ENCODE measurements at places on chromosomes 4 and X.

GRCh38 chr4:10082459-10083272 lies 33.9 kb downstream of the WDR1 start:
- DNase-seq, result no peak

GRCh38 chrX:130523460-130524394 lies 121.9 kb downstream of the RBMX2 start:
- no peak for DNase-seq

DNA sequence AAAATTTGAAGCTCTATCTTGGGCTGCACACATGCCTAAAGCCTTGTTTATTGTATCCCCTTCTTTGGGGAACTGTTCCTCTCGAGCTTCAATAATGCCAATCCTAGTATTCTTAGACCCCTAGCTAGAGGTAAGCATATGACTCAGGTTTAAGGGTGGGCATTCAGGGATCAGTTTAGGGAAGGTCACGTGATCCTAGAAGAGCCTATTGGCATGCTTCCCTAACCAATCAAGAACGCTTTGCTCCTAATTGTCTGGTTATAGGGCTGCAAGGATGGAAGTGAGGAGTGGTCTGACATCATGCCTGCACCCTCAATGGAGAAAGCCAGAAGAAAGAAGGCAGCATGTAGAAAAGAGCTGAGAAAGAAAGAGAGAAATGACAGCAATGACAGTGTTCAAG lies 46.9 kb downstream of the TLR10 start:
- no peak for DNase-seq

GRCh38 chr4:1218634-1219565 lies 30.0 kb downstream of the CTBP1 start:
- DNase-seq, result no peak

- no peak for DNase-seq
Measured at GRCh38 chr4:100062921-100063320, 112.8 kb upstream of the H2AZ1 start.

DNA sequence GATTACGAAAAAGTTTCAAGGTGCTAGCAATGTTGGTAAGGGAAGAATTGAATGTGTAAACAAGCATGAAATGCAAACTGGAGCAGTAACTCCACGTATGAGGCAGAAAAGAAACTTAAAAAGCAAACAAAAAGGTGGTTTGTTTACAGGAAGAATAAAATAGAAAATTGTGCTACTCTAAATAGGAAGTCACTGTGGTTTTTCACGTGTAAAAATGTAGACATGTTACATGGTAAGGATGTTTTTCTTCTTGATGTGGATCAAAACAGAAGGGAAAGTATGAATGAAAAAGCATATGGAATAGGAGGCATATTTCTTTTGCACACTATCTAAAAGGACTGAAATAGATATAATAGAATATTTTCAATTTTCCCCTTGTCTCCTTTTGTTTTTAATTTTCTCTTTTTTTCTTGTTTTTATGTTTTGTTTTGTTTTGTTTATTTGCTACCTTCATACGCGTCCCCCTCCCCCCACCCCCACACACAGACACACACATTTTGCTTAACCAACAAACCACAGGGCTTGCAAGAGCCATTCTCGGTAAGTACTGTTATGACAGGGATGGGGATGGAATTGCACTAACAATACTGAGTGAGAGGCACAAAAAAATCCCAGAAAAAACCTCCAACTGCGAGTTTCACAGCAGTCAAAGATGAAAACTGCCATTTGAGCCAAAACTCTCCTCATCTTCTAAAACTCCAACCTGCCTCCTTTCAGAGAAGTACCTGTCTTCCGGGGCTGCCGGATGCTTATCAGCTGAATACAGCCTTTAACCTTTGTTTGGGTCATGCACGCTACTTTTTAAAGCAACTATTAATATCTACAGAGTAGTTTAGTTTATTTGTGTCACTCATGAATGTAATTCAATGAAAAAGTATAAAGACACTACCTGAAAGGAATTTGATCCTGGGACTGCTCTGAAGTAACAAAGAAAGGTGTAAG lies 135.8 kb downstream of the IL15 start:
- no peak for DNase-seq

- no peak for DNase-seq
Measured at GRCh38 chrX:118368398-118368797, 22.5 kb downstream of the WDR44 start.

DNA sequence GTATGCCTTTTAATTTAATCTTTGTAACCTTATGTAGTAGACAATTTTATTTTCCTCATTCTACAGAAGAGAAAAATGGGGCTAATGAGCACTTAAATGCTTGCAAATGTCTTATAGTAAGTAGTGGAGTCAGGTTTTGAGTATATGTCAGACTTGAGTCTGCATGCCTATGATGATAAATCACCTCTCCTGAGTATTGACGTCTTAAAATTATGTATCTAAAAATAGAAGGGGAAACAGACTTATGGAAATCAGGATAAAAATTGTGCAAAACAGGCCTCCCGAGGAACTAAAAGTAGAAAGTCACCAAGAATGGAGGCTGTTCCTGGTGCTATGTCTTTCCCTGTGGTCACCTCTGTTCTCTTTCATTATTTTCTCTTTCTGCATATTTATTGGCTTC lies 92.7 kb downstream of the STIM2 start:
- DNase-seq, result no peak

- DNase-seq, result no peak
Measured at GRCh38 chr4:37043342-37043741, 201.2 kb upstream of the NWD2 start.

GRCh38 chr4:122163767-122164166 lies 11.6 kb downstream of the BLTP1 start:
- DNase-seq, result no peak

DNA sequence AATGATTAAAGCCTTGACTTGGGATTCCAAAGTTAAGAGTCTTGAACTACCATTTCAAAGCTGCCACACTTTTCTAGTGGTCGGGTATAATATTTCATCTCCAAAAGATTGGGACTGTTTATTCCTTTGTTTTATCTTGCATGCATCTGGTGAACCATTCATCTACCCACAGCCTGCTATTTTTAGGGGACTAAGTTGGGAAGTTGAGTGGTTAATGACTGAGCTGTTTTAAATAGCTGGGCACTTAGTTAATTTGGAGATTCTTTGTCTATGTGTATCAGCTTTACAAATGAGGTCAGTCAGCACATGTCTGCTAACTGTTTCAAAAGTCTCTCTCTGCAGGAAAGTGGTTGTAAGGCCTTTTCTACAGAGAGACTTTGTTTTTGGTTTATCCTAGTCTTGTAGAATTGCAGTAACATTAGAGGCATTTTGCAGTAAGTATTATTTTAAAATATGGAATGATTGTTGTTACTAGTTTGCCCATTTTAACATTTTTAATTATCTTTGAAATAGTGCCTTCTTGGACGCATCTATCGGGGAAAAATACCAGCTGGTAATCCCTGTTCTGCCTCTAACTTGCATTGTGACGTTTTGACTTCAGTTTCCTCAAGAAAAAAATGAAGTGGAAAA lies 8.2 kb downstream of the BMP2K start:
- DNase-seq, result no peak

DNA sequence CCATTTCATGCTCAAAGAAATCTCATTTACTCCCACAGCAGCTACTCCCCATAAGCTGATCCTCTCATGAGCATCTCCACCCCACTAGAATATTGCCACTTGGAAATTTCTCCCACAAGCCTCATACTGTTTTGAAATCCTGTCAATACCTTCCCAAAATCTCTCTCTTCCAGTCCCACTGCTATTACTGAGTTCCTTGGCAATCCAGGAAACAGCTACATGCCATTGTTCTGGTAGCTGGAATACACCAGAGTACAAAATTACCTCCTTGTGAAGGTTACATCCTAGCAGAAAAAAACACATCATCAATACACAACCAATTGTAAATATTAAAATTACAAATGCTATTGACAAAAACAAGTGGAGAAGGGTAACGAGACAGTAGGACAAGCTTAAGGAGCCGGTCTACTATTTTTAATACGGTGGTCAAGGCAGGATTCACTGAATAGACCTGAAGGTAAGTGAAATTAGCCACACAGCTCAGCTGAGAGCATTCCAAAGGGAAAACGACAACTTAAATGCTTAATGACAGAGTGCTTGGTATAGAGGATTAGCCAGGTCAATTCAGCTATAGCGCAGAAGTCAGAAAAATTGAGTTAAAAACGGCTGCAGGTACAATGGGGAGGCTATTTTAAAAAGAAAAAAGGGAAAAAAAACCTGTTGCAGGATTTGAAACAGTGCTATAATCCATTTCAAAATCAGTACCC lies 6.4 kb downstream of the RPL9 start:
- no peak for DNase-seq

DNA sequence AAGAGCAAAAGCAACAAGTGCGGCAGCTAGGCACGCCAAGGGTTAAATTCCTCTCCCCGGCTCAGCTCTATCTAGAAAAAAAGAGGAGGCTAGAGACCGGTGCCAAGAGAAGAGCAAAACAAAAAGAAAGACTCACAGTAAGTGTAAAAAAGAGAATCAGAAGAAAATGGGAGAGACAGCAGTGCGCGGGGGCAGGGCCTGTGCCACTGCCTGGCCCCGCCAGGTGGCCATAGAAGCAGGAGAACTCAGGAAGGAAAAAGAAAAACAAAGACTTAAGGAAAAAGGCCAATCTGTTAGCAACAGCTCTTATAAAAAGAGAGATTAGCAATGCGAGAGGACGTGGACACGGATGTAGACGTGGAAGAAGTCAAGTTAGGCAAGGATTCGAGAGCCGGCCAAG lies 3.2 kb downstream of the ACOX3 start:
- DNase-seq, result no peak

DNA sequence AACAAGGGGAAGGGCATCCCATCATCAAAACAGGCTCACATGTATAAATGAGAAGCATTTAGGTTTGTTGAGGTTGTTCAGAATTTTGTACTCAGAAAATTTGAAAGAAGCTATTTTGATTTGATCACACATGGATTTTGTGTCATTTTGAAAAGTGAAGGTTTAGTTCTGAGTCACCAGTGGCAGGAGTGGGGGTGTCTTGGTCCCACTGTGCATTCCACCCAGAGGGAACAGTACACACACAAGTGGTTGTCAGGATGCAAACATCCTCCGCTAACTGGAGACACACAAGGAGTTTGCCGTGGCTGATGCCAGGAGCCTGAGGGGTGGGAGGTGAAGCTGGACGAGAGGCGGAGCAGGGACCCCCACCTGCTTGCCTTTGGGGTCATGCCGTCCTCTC lies 198.2 kb upstream of the PSAPL1 start:
- no peak for DNase-seq

DNA sequence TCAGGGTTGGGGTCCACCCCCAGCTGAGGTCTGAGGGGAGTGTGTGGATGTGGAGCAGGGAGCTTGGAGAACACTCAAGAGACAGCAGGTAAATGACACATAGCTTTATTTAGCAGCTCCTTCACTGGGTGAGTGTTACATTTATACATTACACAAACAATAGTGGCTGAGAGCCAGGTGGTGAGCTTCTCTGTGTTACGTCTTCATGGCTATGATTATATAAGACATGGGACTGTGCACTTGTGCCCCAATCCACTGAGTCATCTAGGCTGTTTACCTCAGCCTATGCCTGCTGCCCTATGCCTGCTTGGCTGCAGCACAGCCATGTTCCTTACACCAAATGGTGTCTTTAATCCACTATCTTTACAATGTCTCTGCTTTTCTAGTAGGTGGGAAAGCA lies 459.6 kb downstream of the AFF2 start:
- no peak for DNase-seq

- no peak for DNase-seq
Measured at GRCh38 chrX:69068301-69069085, 96.8 kb downstream of the PJA1 start.

DNA sequence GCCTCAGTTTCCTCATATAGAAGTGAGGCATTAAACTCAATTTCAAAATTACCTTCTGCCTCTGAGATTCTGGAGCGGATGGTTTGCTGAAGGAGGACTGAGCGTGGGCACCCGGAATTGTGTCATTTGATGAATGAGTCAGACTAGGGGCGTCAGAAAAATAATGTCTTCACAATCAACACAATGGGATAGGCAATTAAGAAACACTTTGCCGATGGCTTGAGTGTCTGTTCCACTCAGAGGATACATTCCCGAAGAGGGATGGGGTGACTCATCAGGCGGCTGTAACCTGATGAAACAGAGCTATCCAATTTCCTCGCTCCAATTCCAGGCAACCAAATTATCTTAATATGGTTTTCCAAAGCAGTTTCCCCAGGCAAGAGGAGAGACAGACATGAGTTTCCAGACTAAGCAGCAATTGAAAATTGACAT lies 1.2 kb upstream of the CHRNA9 start:
- DNase-seq, result no peak

GRCh38 chr4:32778025-32778424 lies 2057.9 kb downstream of the PCDH7 start:
- no peak for DNase-seq

DNA sequence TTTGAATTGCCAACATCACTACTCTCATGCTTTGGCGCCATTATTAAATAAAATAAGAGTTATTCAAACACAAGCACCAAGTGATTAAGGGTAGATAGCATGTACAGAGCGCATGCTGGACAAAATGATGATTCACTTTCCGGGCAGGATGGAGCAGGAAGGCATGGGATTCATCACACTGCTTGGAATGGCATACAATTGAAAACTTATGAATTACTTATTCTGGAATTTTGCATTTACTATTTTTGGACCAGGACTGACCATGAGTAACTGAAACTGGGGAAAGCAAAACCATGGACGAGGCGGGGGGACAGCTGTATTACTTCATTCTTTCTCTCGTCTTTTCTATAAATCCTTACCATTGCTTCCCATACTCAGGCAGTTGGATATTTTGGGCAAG lies 28.5 kb upstream of the FGF5 start:
- DNase-seq, result no peak

- DNase-seq, result no peak
Measured at GRCh38 chr4:10606483-10607155, 77.9 kb downstream of the CLNK start.

GRCh38 chrX:29903360-29903759 lies 312.0 kb upstream of the MAGEB2 start:
- no peak for DNase-seq

GRCh38 chr4:108774809-108775530 lies 12.1 kb upstream of the ETNPPL start:
- DNase-seq, result no peak

DNA sequence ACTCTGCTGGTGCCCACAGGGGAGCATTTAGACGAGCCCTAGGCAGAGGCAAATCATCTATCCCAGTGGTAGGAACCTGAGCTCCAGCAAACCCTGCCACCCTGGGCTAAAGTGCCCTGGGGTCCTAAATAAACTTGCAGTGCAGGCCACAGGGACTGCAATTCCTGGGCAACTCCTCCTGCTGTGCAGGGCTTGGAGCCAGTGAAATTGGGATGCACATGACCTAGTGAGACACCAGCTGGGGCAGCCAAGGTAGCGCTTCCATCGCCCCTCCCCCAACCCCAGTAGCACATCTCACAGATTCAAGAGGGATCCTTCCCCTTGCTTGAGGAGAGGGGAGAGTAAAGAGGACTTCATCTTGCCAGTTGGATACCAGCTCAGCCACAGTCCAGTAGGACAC lies 44.1 kb downstream of the CHRNA9 start:
- no peak for DNase-seq

- no peak for DNase-seq
Measured at GRCh38 chr4:30776451-30776850, 56.3 kb downstream of the PCDH7 start.

DNA sequence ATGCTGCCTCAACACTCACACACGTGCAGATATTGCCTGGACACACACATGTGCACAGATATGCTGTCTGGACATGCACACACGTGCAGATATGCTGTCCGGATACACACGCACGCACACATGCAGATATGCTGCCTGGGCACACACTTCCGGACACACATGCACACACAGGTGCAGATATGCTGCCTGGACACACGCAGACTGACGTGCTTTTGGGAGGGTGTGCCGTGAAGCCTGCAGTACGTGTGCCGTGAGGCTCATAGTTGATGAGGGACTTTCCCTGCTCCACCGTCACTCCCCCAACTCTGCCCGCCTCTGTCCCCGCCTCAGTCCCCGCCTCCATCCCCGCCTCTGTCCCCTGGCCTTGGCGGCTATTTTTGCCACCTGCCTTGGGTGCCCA lies 14.7 kb downstream of the FGFRL1 start:
- DNase-seq, result peak; percentile 27

All from T-helper 17 cell (primary cell).